ENCODE measurements at places on chromosomes 5 and 9.

- DNase-seq, result no peak
These were observed 40.9 kb upstream of the RXRA start for GRCh38 chr9:134285215-134285845.

GRCh38 chr5:65100911-65101631 is 332.3 kb downstream of the CWC27 start:
- DNase-seq, result no peak

DNA sequence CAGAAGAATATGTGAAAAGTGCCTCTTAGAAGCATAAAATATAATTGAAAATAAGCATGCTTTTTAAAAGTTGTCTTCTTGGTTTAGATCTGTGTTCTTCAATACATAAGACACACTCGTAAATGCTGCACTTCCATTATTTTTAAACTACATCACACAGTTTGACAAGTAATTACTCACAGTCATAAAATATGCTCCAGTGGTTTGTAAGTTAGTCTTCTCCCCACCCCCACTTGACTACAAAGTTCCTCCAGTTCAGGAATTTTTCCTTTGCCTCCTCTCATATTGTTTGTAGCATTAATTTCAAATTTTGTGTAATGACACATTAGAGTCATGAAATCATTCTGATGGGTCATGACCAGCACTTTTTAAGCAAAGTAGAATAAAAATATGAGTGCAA is 60.3 kb upstream of the PTGER4 start:
- DNase-seq, result no peak

- DNase-seq, result no peak
These were observed 143.5 kb downstream of the SPATA31D1 start for GRCh38 chr9:82132024-82132423.

- DNase-seq, result no peak
These were observed 168.0 kb downstream of the TAF11L14 start for GRCh38 chr5:17802256-17802655.

Data from stimulated activated CD4-positive, alpha-beta T cell treated with anti-CD3 and anti-CD28 coated beads, TNF-alpha, amount 100 ng/mL, for 1 hour (primary cell).